ENCODE measurements at places on chromosomes 6 and 20.

DNA sequence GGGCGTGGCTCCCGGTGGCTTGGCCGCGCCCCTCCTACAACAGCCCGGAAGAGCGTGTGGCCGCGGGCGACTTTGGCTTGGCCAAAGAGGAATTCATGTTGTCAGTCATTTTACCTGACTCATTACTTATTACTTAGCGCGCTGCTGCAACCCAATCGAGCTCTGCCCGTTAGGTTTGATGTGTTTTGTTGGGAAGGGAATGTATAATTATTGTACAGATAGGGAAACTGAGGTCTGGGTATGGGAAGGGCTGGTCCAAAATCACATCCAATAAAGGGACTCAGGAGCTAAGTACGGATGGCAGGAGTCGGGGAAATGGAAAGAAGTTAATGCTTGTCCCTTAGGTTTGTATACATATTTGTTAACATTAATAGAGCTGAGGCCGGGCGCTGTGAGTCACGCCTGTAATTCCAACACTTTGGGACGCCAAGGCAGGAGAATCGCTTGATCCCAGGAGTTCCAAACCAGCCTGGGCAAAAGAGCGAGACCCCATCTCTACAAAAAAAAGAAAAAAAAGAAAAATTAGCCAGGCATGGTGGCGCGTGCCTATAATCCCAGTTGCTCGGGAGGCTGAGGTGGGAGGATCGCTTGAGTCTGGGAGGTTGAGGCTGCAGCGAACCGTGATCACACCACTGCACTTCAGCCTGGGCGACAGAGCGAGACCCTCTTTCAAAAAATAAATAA, 639 bp upstream of the ZNF335 start:
- no peak for DNase-seq

GRCh38 chr20:22248051-22248667, 336.2 kb downstream of the FOXA2 start:
- DNase-seq = no peak

GRCh38 chr6:123150076-123150475, 154.0 kb downstream of the CLVS2 start:
- DNase-seq = no peak

GRCh38 chr6:33652002-33652401, 30.9 kb downstream of the ITPR3 start:
- DNase-seq = no peak

- no peak for DNase-seq
Observed at GRCh38 chr20:59777814-59778575, 155.4 kb downstream of the SYCP2 start.
